ENCODE measurements at places on chromosomes 4 and X.

- DNase-seq, result no peak
Measured at GRCh38 chr4:24643774-24644520, 59.6 kb upstream of the DHX15 start.

DNA sequence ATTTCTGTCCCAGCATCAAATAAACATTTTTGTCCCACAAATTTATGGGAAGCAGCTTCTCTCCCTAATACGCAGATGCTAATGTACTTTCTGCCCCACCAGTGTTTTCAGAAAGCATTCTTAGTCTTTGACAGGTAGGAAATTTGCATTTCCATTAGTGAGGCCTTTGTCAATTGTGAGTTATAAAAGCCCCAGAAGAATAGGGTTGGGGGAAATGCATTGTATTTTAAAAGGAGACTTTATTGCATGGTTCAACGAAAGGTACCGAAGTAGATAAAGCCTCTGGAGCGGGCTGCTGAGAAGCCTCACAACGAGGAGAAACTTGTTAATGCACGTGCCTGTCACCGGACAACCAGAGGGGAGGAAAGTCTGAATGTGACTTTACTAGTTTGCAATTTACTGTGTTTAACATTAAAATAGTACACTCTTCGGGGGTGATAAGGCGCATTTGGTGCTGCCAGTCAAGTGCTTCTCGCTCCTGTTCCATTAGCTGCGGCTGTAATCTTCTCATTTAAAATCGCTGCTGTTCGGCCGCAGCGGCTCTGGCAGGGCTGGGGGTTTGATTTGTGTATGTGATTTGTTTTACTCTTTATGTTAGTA lies 63.4 kb downstream of the DCTD start:
- no peak for DNase-seq

DNA sequence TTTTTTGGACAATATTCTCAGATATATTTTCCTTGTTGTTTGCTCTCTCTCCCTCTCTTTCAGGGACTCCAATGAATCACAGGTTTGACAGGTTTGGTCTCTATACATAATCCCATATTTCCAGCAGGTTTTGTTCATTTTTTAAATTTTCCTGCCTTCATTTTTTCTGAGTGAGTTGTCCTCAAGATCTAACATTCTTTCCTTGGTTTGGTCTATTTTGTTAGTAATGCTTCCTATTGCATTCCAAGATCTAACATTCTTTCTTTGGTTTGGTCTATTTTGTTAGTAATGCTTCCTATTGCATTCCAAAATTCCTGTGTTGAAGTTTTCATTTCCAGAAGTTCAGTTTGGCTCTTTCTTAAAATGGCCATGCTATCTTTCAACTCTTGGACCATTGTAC lies 45.3 kb upstream of the ZMAT1 start:
- DNase-seq, result no peak

GRCh38 chrX:3549411-3549911 lies 164.0 kb downstream of the PRKX start:
- no peak for DNase-seq

GRCh38 chrX:20284992-20285391 lies 18.3 kb upstream of the RPS6KA3 start:
- DNase-seq, result no peak

- peak; percentile 4 for DNase-seq
Measured at GRCh38 chrX:32448320-32448719, 763.0 kb downstream of the DMD start.

DNA sequence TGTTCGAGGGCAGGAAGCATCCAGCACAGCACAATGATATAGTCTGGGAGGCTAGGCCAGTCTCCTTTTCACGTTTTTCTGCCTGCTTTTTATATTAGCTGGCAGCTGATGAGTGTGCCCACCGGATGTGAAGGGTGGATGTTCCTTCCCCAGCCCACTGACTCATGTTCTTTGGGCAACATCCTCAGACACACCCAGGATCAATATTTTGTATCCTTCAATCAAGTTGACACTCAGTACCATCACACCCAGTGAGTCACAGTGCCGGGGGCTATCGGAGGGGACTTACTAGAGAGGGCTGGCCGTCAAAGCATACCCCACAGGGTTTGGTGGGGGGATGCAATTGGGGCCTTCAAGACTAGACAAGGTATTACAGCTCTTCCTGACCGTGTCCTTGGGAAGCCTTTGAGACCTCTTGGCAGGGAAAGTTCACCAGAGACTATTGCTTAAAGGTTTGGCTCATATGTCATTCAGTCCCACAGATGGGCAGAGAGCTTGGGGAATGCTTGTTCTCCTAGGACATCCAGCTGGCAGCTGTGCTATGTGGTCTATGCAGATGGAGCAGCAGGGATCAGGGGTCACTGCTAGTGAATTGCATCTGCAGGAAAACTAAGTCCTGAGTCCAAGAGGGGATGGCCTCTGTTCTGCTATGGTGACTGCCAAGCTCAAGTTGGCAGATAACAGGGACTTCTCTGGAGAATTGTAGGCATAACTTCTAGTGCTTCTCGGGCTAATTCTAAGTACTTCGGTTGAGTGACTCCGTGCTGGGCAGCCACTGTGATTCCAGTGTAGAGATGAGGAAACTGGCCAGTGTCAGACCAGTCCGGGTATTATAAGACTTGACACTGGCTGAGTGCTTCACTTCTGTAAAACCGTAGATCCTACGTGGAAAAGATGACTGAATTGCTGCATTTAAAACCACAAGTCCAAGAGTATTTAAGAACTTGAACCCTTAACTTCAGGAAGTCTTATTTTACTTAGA lies 12.9 kb upstream of the WDR1 start:
- no peak for DNase-seq

- no peak for DNase-seq
Measured at GRCh38 chr4:181520790-181521189, 722.4 kb upstream of the TENM3 start.

DNA sequence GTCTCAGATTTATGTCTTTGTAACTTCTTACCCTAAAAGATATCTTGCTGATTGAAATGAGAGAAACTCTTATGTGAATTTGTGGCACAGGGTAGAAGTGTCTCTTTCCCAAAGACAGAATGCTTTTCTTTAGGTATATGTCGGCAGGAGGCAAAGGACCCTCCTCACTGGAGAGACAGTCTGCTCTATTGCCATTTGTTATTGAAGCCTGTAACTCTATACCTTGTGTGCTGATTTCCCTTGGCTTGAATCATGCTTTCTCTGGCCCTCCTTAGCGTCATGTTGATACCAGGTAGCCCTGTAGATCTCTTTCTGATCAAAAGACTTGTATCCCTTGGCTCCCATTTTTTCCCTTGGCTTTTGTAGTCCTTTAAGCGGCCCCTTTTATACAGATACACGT lies 284.3 kb downstream of the CXXC4 start:
- DNase-seq, result no peak

- DNase-seq, result no peak
Measured at GRCh38 chr4:154838155-154838554, 57.1 kb downstream of the RBM46 start.

DNA sequence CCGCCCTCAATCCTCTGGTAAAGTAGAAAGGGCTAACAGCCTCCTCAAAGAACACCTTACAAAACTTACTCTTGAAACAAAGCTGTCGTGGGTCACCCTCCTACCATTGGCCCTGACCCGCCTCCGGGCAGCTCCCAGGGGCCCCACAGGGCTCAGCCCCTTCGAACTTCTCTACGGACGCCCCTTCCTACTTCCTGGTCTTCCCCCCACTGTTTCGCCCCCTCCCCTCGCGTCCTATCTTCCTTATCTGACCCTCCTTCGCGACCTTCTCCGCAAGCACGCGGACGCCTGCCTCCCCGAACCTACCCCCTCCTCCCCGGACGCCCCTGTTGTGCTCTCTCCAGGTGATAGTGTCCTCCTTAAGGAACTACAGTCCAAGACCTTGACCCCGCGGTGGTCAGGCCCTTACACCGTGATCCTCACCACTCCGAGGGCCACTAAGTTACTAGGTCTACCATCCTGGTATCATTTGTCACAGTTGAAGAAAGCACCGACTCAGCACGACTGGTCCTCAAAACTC lies 963.1 kb downstream of the RPA4 start:
- no peak for DNase-seq

DNA sequence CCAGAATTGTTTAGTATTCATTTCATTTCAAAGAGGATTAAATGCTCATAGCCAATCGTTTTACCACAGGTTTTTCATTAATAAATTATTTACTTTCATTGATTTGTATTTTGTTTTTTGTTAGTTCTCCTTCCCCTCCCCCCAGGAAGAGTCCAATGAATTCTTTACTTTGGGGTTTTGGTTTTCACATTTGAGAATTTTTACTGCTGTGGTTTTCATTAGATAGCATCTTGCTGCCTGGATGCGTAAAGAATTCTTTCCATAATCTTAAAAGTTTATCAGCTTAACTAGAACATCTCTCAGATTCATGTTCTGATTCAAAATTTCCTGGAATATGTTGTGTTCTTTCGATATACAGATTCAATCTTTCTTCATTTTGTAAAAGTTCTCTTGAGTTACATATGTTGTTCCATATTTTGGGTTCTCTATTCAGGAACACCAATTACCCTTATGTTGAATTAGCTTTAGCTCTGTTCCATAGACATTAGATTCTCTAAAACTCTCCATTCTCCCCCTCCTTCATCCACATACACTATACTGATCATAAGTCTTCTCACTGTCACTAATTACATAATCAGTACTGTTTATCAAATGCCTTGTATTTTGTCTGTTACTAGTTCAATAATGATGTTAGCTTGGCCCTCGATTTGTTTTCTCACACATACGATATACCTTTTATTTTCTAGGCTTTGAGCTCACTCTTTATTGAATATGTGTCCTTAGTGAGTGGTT lies 184.4 kb downstream of the CAMK2D start:
- DNase-seq, result no peak

GRCh38 chr4:10253765-10254164 lies 137.2 kb upstream of the WDR1 start:
- no peak for DNase-seq

DNA sequence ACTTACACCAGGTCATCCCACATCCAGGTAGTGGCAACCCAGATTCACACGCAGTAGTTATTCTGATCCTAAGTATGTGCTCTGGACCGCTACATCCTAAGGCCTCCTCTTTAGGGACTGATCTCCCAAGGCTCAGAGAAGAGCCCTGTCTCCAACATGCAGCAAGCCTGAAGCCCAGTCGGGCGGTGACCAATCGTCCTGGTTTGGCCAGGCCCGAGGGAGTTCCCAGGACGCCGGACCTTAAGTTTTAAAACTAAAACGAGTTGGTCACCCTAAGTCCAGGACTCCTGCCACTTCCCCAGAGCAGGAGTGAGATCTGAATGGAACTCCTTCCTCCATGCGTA lies 385 bp downstream of the LYAR start:
- no peak for DNase-seq

DNA sequence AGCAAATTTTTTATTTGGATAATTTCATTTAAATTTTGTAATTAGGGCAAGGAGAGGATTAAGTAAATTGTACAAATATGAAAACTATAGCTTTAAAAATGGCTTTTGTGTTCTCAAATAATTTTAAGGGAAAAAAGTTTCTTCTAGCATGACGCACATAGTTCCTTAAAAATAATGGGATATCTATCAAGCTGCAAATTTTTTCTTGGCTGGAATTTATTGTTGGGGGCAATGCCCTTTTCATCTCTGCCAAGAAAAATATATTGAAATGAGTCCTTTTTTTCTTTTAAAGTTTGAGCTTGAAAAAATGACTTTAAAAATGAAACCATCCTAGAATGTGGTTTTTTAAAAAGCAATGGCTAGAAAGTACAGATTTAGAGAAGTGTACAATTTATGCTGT lies 154.4 kb upstream of the UGT8 start:
- no peak for DNase-seq

- DNase-seq, result no peak
Measured at GRCh38 chr4:146282657-146283056, 68.3 kb downstream of the REELD1 start.

- no peak for DNase-seq
Measured at GRCh38 chr4:111027526-111027925, 404.6 kb upstream of the PITX2 start.

DNA sequence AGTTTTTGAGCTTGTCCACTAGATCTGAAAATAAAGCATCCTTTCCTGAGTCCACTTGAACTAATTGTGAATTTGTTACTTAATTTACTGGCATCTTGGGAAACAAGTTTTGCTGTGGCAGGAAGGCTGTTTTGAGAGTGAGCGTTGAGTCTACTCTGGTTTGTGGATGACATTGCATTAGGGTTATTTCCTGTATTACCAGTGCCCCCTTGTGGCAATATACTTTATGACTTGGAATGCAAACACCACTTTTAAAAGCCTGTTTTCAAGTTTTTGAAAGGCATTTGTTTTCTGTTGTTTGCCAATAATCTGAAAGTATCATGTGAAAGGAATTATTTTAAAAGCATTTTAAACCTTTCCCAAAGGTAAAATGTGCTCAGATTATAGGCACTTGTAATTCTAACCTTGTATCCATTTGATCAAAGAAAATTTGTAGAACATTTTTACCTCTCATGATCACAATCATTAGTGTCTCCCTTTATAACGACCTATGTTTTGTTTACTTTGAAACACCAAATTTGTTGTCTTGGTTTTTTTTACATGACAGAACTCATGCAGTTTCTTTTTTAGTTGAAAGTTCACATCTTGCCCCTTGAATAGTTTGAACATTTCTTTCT lies 18.0 kb upstream of the CYP2U1 start:
- DNase-seq, result peak; percentile 36

DNA sequence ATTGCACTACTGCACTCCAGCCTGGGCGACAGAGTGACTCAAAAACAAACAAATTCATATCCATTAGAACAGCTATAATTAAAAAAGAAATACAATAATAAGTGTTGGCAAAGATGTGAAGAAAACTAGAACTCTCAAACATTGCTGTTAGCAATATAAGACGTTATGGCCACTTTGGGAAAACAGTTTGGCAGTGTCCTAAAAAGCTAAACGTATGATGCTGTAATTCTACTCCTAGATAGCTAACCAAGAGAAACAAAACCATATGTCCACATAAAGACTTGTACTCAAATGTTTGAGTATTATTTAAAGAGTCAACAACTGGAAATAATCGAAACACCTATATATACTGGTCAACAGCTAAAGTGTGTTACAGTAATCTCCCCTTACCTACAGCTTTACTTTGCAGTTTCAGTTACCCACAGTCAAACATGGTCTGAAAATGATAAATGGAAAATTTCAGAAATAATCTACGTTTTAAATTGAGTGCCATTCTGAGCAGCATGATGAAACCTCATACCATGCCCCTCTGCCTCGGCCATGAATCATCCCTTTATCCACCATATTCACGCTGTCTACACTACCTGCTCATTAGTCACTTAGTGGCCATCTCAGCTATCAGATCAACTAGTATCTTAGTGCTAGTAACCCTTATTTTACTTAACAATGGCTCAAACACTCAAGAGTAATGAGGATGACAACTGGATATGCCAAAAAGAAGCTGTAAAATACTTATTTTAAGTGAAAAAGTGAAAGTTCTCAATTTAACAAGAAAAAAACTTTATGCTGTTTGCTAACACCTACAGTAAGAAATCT lies 4.9 kb downstream of the ELF2 start:
- no peak for DNase-seq

DNA sequence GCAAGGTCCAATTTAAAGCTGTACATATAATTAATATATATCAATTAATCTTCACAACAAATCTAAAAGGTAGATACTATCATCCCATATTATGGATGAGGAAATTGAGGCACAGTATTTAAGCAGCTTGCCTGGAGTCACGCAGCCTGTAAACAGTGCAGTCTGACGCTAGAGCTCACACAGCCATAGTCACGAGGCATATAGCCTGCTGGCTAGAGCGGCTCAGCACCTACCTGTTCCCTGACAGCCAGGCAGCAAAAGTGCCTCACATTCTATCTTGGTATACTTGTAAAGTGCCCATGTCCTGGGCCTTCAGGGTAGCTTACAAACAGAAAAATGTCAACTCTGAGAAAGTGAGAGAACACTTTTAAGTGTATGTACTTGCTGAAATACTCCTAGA lies 222.6 kb upstream of the NEIL3 start:
- no peak for DNase-seq

GRCh38 chrX:68989865-68990606 lies 161.2 kb downstream of the EFNB1 start:
- DNase-seq, result no peak

All from GM20000 (cell line).